Activated T-cell treated with anti-CD3 and anti-CD28 coated beads, Interleukin-2, amount 50 U/mL, for 48 hours (primary cell): ENCODE measurements at places on chromosomes 6 and 20.

GRCh38 chr6:163774485-163774884 is 360.0 kb downstream of the QKI start:
- no peak for DNase-seq

GRCh38 chr6:18488004-18488403 is 100.9 kb downstream of the RNF144B start:
- no peak for DNase-seq

- no peak for DNase-seq
These were observed 69.8 kb upstream of the DUSP22 start for GRCh38 chr6:222468-222867.

DNA sequence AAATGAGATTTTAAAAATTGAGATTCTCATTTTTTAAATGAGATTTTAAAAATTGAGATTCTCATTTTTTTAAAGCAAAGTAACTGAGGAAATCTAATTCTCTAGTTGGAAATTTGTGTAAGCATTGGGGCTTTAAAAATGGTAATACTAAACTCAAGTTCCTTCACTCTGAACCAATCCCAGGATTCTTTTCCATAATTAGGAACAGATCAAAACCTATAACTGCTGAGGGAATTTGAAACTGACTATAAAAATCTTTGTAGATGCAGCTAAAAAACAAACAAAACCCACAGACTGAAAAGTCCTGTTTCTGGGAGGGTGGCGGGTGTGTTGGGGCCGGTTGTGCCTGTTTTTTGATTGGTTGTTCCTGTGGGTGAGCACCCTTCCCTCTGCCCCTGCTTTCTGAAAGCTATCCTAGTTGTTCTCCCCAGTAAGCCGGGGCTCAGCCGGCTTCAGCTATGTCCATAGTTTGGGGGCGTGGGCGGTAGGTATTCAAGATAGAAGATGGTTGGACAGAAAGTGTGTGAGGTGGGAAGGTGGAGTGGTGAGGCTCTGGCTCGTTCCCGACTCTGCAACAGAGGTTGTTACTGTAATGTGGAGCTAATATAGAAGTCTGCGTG is 49.3 kb downstream of the GFRA4 start:
- DNase-seq, result no peak

GRCh38 chr6:144585217-144585814 is 300.2 kb downstream of the UTRN start:
- no peak for DNase-seq

DNA sequence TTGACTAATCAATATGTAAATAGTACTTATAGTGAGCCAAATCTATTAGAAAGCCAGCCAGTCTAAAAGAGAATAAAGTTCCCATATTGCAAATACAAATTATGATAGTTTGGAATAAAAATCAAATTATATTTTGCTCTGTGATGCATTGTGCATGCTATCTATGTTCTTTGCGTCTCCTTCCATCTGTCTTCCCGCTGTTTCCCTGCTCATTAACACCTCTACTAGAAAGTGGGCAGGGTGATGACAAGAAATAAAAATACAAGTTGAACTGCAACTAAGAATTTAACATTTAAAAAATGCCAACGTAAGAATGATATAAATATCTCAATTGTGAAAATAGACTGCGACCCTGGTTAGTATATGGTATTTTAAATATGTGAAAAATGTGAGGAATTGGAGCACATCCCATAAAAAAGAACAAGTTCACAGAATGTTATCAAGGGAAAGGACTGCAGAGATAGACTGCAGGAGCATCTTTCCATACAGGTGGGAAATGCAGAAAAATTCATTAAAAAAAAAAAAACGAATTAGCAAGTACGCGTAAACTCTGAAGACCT is 157.6 kb upstream of the PDE7B start:
- DNase-seq, result no peak

GRCh38 chr20:50783390-50783789 is 11.5 kb upstream of the BCAS4 start:
- DNase-seq, result no peak

DNA sequence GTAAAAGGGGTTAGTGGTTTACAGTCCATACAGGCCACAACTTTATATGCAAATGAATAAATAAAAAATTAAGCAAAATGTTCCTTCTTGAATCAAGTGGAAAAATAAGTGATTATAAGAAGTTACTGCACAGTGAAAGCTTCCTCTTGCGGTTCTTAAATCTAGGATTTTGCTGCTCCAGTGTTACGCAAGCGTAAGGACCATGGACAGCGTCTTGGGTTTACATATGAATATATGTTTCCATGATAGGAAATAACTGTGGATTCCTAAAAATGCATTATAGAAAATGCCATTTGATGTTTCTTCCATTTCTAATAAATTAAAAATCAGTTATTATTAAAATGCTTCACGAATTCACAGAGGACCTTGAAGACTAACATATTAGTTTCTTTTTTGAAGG is 176.6 kb upstream of the POU3F2 start:
- DNase-seq, result no peak

DNA sequence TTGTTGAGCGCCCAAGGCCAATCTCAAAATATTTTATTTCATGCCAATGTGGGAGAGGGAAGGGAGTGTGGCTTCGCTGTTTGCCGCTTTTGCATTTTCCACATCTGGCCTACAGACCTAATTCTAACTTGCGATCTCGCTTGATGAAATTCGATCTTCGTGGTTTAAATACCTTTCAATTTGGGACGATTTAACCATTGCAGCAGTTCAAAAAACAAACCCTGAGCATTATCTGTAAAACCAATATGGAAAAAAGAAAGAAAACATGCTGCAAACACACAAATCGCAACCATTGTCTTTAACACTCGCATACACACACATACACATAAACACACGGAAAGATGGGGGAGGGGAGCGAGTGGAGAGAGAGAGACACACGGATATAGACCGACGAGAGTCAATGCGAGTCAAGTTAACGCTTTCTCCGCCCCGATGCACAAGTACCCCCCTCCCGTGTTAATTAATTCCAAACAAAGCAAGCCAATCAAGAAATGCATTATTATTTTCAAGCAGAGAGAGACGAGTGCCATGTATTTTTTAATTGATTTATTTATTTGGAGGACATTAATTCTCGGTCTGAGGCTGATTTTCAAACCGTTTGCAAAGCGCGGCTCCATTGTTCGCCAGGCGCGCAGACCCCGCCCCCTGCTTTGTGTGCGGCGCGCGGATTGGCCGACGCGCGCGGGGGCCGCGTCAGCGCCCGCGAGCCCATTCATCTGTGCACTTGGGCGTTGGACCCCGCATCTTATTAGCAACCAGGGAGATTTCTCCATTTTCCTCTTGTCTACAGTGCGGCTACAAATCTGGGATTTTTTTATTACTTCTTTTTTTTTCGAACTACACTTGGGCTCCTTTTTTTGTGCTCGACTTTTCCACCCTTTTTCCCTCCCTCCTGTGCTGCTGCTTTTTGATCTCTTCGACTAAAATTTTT is at the start of gene MARCKS:
Gene MARCKS, plus strand, starts transcription at position 721 of the 931 bp plus-strand sequence. CDS start 401 bp downstream, outside the sequence.
- peak; percentile 54 for DNase-seq

DNA sequence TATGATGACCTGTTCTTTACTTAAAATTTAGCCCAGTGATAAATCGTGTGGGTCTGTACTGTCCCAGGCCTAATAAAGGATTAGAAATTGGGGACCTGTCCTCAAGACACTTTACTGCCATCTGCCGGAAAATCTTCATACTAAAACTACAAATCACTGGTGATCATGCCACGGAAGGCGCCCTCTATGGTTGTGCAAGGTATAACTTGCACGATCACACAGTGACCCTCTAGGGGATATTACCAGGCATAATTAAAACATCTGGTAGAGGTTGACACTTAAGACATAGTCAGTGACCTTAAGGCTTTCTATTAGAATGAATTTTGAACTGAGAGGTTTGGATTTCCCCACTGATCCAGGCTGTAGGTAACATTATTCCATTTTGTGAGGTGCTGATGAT is 172.6 kb downstream of the BMP2 start:
- no peak for DNase-seq

DNA sequence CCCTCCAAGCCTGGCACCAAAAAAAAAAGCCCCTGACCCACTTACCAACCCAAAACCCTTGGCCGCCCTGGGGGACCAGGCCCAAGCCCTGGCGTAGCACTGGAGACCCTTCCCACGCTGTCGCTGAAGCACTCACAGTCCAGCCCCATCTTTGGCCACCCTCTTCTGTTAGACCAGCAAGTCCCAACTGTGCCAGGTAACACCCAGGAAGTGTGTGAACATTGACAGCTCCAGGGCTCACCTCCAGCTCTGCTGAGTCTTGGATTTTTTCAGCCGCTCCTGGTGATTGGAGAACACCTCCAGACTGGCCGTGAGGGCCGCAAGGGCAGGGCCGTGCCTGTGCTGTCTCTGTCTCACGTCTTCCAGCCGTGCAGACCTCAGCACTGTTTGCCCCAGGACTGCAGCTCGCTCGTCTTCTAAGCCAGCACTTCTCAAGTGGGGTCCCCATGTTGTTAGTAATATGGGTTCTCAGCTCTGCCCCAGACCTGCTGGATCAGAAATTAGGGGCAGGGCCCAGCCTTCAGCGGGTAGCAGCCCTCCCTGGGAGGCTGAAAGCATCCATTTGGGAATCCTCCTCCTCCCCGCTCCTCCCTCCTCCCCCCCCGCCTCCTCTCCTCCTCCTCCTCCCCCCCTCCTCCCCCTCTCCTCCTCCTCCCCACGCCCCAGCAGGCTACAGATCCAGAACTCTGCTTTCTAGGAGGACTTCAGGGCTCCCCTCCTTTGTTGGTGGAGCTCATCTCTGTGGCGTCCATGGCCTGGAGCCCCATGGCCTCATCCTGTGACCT is 18.1 kb downstream of the NPEPL1 start:
- DNase-seq, result peak; percentile 7

DNA sequence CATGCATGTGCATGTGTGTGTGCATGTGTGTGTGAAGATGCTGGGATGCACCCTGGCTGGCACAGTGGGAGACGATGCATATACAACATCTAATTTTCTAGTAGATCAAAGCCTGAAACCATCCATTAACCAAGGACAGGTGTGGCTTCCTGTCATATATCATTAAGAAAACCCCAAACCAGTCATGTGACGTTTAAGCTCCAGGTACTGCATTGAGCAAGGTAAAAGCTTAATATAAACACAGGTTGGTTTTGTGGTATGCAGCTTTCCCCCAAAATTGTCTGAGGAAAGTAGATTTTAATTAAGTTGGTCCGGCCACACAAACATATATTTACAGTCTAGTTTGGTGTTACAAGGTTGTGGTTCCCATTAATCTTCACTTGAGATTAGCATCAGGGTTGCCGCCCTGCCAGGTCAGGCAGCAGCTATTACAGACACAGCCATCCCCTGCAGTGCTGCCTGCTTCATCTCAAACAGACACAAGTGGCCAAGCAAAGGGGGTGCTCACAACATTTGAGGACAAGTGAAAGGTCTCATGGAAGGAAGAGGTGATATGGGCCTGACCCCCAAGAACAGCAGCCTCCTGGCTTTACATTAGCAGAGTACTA is 48.6 kb upstream of the NAA20 start:
- no peak for DNase-seq

- no peak for DNase-seq
These were observed 33.3 kb downstream of the GFRA4 start for GRCh38 chr20:3629893-3630292.
